ENCODE measurements at places on chromosomes 2 and 18. TPM values are rescaled to one million over a fixed set of nuclear protein-coding genes. Genes with fewer than 3 reads are reported as not detected.

Gene TPGS2
- polyA plus RNA-seq, result 18.5 TPM

DNA sequence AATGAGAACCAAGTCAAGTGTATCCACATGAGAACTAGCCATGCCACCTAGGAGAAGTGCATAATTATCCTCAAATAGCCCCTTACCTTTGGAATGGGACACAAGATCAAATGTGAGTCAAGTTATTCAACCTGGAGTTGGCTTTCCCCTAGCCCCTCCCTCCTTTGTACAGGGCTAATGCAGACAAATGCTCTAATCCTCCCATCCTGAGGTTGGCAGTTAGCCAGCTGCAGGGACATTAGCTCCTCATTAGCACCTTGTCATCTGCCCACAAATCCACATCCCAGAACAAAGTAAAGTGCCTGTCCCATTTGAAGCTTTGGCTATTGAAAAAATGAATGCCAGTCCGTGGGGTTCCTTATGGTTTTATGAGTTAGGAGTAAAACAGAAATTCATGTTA, 294.1 kb upstream of the FANCL start:
- no peaks in the 10 kb centered on the region for H3K4me1 ChIP-seq
- no peak for DNase-seq

Gene CYP26B1
- 0.26 TPM for polyA plus RNA-seq

Gene SPR
- 31.3 TPM for polyA plus RNA-seq

GRCh38 chr18:74652392-74652988, 54.8 kb downstream of the ZNF407 start:
- no peaks in the 10 kb centered on the region for H3K4me1 ChIP-seq
- H3K27me3 ChIP-seq, result no peaks in the 10 kb centered on the region
- no peak overlapping the region for H3K4me3 ChIP-seq
- no peaks in the 10 kb centered on the region for H3K36me3 ChIP-seq
- H3K27ac ChIP-seq, result no peak overlapping the region
- no peak for DNase-seq

DNA sequence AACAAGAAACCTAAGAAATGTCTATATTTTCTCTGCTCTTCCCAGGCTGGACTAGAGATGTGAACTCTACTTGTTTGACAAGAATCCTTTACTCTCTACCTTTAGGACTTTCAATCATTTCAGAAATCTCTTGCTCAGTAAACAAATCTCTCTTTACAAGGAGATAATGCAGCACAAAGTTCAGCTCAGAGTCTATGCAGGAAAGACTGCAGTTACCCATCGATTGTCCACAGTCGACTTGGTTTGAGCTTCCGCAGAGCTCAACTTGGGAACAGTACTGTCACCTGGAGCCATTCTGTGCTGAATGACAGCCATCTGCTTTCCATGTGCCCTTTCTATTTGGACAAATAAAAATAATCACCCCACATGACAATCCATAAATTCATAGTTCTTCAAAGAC, 259.7 kb upstream of the STON1 start:
- H3K4me1 ChIP-seq, result no peaks in the 10 kb centered on the region
- no peaks in the 10 kb centered on the region for H3K27me3 ChIP-seq
- DNase-seq, result no peak
- no peak overlapping the region for H3K4me3 ChIP-seq

GRCh38 chr2:235458839-235459273, 35.0 kb upstream of the AGAP1 start:
- no peak overlapping the region for H3K27ac ChIP-seq
- DNase-seq, result no peak
- no peaks in the 10 kb centered on the region for H3K27me3 ChIP-seq
- no peaks in the 10 kb centered on the region for H3K36me3 ChIP-seq
- no peak overlapping the region for H3K4me3 ChIP-seq

GRCh38 chr2:33033606-33034081, 86.9 kb downstream of the LTBP1 start:
- H3K36me3 ChIP-seq, result no peaks in the 10 kb centered on the region
- no peaks in the 10 kb centered on the region for H3K4me1 ChIP-seq
- DNase-seq, result no peak
- H3K27me3 ChIP-seq, result no peaks in the 10 kb centered on the region
- no peak overlapping the region for H3K27ac ChIP-seq
- H3K4me3 ChIP-seq, result no peak overlapping the region

Gene TRIM43
- polyA plus RNA-seq, result not detected

Gene LYG2
- not detected for polyA plus RNA-seq

Gene IL18RAP
- 0.52 TPM for polyA plus RNA-seq

Gene RAB12
- 23.2 TPM for polyA plus RNA-seq

GRCh38 chr18:75984853-75985252, 510.2 kb downstream of the ZNF516 start:
- H3K4me1 ChIP-seq, result no peaks in the 10 kb centered on the region
- H3K27ac ChIP-seq, result no peak overlapping the region
- no peak overlapping the region for H3K4me3 ChIP-seq
- no peaks in the 10 kb centered on the region for H3K36me3 ChIP-seq
